ENCODE measurements at places on chromosomes 6 and 20.

DNA sequence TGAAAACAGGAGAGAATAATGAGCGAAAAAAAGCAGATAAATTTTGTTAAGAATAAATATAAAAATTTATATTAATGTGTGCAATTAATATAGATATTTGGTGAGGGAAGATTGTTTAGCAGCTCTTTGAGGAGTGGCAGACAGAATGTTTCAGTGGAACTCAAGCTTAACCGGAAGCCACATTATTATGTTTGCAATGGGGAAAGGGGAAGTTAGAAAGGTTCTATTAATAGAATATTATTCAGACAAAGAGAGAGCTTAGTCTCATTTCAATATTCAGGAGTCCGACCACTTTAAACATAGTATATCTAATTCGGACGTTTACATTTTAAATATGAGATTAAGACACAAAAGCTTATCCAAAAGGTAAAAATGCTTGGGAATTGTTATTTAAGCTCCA is 81.6 kb upstream of the KHDRBS2 start:
- DNase-seq: no peak

DNA sequence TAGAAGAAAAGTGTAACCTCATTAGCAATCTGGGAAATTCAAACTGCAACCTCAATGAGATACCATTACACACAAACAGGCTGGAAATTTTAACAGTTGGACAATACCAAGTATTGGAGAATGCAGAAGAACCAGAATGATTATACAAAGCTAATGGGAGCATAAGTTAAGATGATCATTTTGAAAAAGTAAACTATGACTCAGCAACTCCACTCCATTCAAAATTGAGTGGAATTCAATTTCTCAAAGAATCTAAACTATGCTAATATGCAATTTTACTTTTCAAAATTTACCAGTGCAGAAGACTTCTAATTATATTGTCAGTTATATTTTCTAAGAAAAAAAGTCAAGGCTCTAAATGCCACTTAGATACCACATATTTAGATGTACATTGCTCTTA is 17.2 kb downstream of the GPLD1 start:
- DNase-seq: no peak

DNA sequence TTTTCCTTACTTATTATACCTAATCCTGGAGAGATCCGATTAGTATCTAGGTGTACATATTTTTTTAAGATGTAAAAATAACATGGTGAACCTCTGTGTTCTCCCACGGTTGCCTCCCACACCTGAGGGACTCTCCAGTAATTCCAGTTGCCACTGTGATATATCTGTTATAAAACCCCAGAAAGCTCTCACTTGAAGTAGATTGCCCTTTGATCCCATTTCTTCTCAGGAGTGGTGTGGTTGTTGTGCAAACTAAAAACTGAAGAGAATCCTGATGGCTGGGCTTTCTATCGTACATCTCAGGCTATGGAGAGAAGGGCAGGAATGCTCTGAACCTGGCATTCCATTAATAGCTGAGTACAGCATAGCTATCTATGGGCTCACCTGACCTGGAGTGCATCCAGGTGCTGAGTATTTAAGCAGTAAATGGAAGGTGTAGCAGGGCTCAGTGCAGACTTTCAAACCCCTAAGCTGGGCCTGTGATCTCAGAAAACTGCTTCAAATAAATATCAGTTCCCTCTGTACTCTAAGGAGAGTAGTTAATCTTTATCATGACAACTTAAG is 41.0 kb downstream of the VGLL2 start:
- DNase-seq: no peak

DNA sequence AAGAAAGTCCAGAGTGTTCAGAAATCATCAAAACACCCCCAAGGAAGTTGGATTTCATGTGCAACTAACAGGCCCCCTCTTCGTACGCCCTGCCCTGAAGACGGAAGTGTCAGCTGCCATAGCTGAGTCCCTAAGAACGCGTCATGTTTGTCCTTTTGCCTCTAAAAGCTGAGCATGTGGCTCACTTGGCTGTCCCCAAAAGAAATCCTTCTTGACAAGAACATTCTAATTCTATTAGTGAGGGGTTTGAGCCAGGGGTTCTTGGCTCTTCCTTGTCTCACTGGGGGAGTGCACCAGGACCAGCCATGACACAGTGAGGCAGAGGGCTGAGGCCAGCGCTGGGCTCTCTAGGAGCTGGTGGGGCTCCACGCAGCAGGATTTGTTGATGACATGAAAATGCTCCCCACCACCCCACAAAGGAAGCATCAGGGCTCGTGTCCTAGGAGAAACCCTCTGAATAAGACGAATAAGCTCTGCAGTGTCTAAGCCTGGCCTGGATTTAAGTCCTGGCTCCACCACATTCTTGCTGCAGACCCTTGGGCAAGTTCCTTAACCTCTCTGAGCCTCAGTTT is 20.0 kb upstream of the SPO11 start:
- no peak for DNase-seq

GRCh38 chr20:49981218-49982071 is 1.3 kb upstream of the SNAI1 start:
- no peak for DNase-seq

GRCh38 chr6:7401075-7401474 is 11.5 kb downstream of the RIOK1 start:
- no peak for DNase-seq

DNA sequence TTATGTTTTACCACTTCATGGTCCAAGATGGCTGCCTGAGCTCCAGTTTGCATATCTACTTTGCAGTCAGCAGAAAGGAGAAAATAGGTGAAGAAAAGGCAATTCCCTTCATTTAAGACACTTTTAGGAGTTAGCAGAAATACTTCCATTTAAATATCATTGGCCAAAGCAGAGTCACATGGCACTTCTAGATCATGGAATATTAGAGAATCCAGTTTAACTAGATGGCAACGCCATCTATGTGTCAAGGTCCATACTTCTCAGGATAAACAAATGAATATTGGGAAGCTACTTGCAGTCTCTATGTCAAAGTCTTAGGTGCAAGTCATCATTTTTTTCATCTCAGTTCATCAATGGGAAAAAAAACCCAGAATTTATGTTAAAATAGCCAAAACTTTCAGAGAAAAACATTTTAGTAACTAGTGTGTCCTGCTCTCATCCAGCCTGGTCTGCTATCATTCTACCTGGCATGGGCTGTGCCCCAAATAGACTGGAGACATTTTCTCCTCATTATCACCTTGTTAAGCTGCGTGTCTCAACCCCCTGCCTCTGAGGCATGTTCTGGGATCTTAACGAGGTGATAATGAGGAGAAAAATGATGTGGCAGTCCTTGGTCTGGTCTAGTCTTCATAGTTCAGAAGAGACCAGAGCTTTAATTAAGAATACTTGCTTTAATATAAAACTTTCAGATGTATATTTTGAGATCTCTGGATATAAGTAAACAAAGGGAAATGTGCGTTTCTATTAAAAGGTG is 227.3 kb downstream of the TBX18 start:
- DNase-seq: no peak

DNA sequence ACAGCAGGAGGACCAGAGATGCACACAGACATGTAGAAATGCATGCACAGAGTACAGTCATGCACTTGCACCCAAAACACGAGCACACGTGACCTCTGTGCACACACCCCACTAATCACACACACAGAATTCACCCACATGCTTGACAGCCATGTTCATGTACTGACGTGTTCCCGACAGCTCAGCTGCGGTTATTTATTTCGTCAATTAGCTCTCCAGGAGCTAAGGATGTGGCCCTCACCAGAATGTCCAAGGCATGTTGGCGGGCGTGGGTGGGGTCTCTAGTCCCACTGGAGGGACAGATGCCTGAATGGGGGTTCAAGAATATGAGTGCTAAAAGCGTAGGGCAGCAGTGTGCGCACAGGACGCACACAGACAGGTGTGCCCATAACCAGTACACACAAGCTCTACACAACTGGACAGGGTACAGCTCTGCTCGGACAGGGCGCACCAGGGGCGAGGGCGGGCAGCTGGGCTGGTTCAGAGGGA is 571 bp upstream of the PRPF6 start:
- DNase-seq: no peak

DNA sequence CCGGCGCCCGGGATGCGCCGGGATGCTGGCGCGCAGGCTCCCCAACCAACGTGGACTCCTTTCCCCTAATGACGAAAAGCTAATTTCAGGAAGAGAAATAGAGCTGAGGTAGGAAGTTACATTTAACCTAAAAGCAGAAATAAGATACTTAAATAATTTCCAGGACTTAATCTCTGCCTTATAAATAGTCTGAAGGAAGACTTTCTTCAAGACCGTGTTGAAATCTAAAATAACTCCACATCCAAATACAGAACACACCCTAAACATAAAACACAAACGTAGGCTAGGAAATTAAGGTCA is 1.3 kb downstream of the ASF1A start:
- no peak for DNase-seq

GRCh38 chr6:92329208-92329847 is 1090.0 kb downstream of the EPHA7 start:
- DNase-seq: no peak

DNA sequence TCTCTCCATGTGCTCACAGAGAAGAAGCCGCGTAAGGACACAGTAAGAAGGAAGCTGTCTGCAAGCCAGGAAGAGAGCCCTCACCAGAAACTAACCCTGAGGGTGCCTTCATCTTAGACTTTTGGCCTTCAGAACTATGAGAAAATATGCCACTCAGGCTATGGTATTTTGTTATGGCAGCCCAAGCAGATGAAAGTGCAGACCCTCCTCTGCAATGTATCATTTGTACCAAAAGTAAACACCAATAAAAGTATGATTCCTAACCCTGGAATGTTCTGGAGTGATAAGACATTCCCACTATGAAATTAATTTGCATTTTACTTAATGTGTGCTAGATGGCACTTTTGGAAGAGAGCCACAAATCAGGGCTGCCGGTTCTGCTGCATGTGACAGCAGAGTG is 594.3 kb downstream of the UTRN start:
- DNase-seq: no peak

DNA sequence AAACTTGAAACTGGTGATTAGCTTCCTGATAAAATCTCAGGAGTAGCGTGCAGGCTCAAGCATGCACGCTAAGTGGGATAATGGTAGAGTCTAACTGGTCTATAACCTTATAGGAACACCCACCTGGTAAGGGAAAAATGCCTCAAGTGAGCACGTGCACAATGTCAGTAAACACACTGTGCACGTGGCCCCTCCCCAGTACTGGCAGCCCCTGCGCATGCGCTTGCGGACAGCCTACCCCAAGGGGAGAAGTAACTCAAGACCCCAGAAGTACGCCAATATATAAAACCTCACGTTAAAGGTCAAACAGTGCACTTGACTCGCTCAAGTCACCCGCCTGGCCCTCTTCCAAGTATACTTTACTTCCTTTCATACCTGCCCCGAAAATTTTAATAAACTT is 23.1 kb upstream of the DOK5 start:
- DNase-seq: no peak

DNA sequence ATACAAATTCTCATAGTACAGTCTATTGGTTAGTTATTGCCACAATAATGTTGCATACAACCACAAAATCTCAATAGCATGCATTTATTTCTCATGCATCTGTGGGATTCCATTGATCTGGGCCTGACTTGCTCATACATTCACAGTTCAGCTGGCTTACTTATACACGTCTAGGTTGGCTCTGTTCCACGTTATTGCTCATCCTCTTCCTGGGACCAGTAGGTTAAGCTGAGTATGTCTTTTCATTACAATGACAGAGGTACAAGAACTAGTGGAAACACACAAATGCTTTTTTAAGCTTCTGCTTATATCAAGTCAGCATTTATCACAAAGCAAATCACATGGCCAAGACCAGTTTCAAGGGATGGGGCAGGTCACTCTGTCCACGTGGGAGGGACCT is 485.3 kb upstream of the BTBD3 start:
- no peak for DNase-seq

DNA sequence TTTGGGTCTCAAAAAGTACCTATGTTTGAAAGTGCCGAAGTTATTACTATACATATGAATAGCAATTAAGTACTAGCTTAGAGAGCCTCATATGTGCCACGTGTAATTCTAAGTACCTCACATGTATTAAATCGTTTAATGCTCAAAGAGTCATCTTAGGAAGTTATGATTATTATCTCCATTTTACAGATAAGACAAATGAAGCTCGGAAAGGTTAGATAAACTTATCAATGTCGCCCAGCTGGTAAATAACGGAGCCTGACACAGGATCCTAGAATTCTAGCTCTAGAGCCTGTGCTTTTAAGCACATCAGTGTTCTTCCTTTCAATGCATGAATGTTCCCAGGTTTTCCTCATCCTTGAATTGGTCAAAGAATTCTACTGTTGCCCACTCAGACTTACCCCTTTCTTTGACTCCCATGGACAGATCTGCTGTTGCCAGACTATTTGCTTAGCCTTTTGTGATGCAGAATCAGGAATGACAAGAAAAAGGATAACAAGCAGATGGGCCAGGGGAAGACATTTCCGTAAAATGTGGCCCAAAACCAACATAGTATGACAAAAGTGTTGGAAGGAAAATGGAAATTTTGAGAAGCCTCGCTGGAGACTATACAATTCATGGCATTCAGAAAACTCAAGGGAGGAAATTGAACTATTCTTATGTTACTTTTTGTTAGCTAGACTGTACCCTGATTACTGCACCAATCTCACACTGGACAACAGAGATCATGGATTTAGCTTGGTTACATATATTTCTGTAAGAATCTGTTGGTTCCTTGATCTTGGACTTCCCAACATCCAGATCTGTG is 237.1 kb upstream of the CITED2 start:
- DNase-seq: no peak

DNA sequence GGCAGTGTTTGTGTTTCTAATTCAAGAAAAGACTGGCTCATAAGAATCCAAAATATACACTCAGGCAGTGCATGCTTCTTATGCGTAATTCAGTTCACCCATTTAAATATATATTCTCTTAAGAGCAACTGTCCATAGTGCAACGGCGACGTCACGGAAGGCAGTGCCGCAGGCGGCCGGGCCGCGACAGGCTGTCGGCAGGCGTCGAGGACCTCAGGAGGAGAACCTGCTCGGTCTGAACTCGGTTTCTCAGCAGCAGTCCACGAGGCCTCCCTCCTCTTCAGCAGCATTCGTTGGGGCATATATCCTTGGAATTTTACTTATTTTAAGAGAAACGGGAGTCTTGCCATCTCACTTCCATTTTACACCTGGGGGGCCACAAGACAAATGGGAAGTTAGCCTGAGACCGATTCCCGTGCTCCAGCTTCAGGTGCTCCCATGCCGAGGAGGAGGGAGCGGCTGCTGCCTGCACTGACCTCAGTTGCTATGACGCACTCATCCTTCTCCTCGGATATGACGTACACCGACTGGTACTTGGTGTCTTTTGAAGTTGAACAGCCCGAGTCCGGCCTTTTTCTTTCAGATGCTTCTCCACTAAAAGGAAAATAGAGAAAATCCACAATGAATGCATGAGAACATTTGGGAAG is 8.2 kb downstream of the DLL1 start:
- DNase-seq: no peak

DNA sequence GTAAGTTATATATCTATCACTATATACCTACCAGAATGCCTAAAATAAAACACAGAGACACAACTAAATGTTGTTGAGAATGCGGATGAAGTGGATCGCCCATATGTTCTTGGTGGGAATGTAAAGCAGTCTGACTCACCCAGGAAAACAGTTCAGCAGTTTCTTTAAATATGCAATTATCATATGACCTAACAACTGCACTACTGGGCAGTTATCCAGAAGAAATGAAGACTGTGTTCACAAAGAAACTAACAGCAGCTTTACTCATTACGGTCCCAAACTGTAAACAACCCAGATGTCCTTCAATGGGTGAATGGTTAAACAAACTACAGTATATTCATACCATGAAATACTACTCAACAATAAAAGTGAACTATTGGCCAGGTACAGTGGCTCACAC is 14.3 kb upstream of the ZC3H12D start:
- no peak for DNase-seq

Data from NCI-H146 (cell line).